Caco-2 (cell line): ENCODE measurements at places on chromosomes 2 and 18. TPM values are rescaled to one million over a fixed set of nuclear protein-coding genes. Genes with fewer than 3 reads are reported as not detected.

GRCh38 chr2:208407667-208408066, 1.1 kb downstream of the PTH2R start:
- H3K27me3 ChIP-seq: no peaks in the 10 kb centered on the region
- no peaks in the 10 kb centered on the region for H3K36me3 ChIP-seq
- H3K4me1 ChIP-seq: no peaks in the 10 kb centered on the region
- H3K27ac ChIP-seq: no peak overlapping the region

GRCh38 chr2:12669036-12669435, 47.7 kb upstream of the TRIB2 start:
- H3K36me3 ChIP-seq: no peaks in the 10 kb centered on the region
- DNase-seq: no peak
- no peak overlapping the region for H3K4me3 ChIP-seq
- H3K27ac ChIP-seq: no peak overlapping the region
- no peaks in the 10 kb centered on the region for H3K4me1 ChIP-seq

- H3K36me3 ChIP-seq: no peaks in the 10 kb centered on the region
- H3K4me3 ChIP-seq: no peak overlapping the region
- H3K4me1 ChIP-seq: no peaks in the 10 kb centered on the region
- DNase-seq: no peak
Observed at GRCh38 chr2:368386-368785, 80.5 kb upstream of the ALKAL2 start.

Gene CHRNG
- total RNA-seq: not detected in 2 replicates

GRCh38 chr18:37502601-37503000, 63.0 kb downstream of the CELF4 start:
- no peak overlapping the region for H3K27ac ChIP-seq
- no peak overlapping the region for H3K4me3 ChIP-seq
- no peaks in the 10 kb centered on the region for H3K4me1 ChIP-seq

Gene NTSR2
- total RNA-seq: not detected in 2 replicates
